HCT116 (cell line): ENCODE measurements at places on chromosomes 2 and 18. TPM values are rescaled to one million over a fixed set of nuclear protein-coding genes. Genes with fewer than 3 reads are reported as not detected.

SLC9A4 gene
- 0.07 TPM for total RNA-seq

DNA sequence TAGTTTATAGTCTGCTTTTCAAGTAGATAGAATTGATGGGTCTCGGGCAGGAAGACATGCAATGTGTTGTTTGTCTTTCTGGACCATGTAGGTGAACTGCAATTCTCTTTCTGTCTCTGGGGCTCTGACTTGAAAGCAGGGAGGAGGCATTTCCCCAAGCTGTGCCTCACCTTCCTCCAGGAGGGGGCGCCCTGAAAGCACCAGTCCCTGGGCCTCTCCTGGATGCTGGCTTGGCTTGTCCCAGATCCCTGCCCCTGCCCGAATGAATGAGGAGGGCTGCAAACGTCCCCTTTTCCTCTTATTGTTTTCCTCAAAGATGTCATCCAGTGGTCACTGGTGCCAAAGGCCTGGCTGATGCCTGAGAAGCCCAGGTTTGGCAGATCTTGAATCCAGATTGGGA, 270.6 kb downstream of the CELF4 start:
- DNase-seq = no peak

UGT1A8 gene
- total RNA-seq = not detected

DNA sequence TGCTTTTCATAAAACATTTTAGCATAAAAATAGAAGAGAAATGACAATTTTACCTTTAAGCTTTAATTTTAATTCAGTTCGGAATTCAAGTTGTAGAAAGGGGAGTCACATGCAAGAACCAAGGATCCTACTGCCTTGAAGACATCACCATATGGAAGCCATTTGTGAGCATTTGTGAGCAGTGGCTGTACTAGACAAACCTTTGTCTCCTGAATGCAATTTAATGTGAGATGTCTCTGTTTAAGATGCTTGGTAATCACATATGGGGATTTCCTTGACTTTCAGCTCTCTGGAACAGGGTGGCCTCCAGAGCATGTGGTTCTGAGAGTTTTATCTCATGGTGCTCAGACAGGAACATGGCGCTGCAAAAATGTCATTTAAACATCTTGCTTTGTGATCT, 421.8 kb downstream of the NYAP2 start:
- no peak for DNase-seq

HSBP1L1 gene
- total RNA-seq = 41.4 TPM

GRCh38 chr2:37944268-37944667, 19.2 kb downstream of the RMDN2 start:
- no peak for DNase-seq

GRCh38 chr2:920573-920972, 30.1 kb upstream of the SNTG2 start:
- no peak for DNase-seq

DNA sequence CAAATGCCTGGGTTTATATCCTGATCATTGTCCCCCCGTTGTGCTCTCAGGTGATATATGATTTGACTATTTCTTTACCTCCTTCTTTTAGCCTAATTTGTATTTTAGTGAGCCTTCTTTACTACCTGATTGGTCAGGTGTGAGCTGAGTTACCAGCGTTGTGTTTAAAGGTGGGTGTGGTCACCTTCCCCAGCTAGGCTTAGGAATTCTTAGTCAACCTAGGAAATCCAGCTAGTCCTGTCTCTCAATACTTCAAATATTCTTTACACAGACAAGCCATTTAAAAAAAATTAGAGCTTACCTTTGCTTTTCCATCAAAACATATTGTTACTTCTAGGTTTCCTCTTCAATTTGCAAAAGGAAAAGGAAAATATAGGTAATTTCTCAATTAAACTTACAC, 30.2 kb downstream of the KYNU start:
- no peak for DNase-seq
